ENCODE measurements at places on chromosomes 3 and 15. TPM values are rescaled to one million over a fixed set of nuclear protein-coding genes. Genes with fewer than 3 reads are reported as not detected.
A peak's percentile ranks its signal among the peaks of the same experiment; 100 is the strongest.

GRCh38 chr3:55426486-55426885 is 60.6 kb downstream of the WNT5A start:
- no peak for DNase-seq

GRCh38 chr15:67109141-67110034 is 44.0 kb downstream of the SMAD3 start:
- peak; percentile 90 for DNase-seq

DNA sequence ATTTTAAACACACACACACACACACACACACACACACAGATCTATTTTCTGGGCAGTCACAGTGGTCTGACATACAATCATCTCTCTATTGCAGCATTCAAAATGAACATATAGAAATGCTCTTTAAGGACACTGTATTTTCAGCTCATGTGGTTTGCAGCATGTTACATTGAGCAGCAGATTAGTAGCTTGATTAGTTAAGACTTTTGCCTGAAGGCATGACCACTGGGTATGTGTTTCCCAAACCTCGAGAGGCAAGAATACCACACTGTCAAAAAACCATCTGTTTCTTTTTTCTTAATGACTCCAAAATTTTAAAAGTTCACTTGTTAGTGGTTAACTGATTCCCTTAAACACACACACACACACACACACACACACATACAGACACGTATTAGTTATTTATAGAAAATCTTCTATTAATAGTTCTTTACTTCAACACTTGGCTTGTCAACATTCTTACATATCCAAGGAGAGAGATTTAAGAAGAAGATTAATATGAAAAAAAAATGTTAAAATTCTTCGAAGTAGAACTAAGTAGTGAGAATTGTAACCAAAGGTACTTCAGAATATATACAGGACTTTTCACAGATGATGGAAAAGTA is 518.2 kb downstream of the CADM2 start:
- no peak for DNase-seq

Gene NR2E3
- total RNA-seq: 1.0 TPM

Gene CEP63
- total RNA-seq: 26.5 TPM

DNA sequence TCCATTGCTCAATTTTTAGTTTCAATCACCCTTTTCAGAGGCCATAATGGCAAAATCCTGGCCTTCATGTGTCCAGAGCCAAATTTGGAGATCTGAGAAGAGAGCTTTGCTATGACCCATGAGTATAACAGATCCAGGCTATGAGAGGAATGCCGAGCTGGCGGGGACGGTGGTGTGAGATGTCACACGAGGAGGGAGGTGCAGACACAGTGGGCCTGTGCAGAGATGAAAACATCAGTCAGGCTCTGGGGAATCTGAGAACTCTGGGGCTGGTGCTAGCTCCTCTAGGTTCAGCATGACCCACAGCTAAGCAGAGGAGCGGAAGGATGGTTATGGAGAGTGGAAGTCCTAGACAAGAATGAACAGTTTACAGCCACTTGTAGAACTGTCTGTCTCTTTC is 398.3 kb upstream of the ATP10A start:
- no peak for DNase-seq

Gene USP4
- total RNA-seq: 28.3 TPM

DNA sequence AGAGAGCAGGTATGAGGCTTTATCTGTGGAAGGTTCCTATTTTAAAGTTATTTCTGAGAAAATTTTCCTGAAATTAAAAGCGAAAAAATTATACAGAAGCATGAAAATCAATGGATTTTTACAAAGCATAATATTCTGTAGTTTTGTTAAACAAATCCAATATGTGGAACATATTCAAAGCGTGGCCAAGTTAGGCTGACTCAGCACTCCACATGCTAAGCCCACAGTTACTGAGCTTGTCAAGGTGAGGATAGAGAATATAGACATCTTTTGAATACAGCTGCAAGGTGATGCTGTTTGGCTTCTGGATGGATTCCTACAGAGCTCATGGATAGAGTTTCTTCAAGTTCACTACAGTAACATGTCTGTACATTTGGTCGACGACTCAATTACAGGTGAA is 302.5 kb downstream of the C3orf38 start:
- DNase-seq: no peak

GRCh38 chr3:23864931-23865330 is 51.9 kb downstream of the NKIRAS1 start:
- no peak for DNase-seq

GRCh38 chr15:99409097-99409473 is 156.7 kb upstream of the MEF2A start:
- DNase-seq: peak; percentile 27

GRCh38 chr15:45249125-45249780 is 2.8 kb upstream of the SLC28A2 start:
- DNase-seq: no peak

DNA sequence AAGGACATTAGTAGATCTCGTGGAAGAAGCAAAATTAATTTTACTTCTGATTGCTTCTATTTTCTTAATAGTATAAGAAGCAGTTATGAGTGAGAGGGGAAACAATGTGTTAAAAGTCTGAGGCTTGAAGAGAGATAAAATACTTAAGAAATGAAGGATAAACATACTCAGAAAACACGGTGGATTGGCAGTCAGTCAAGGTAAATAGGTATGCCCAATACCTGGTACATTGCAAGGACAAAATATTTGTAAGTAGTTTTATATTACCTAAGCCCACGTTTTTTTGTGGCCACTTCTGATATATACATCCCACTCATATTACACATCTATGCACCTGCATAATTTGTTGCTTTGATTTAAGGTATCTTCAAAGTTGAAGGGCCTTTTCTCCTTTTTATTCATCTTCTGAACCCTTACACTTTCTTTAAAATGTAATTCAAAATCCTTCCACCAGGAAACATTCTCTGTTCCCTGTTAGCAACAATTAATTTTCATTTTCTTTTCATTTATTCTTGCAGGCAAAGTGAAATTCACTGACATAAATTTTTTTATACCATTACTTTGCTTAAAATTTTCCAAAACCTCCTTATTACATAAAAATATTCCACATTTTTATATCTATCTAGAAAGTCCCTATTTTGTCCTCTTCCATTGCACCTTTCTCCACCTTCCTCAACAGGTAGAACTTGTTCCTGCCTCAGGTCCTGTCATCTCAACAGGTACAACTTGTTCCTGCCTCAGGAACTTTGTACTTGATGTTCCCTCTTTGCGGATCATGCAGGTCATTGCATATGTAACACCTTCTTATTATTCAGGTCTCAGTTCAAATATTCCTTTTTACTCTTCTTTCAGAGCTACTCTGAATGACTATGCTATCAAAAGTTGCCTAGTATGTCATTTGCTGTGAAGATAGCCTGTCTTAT is 755.7 kb upstream of the ALCAM start:
- no peak for DNase-seq

- no peak for DNase-seq
Measured at GRCh38 chr3:100042166-100042981, 71.9 kb downstream of the FILIP1L start.

DNA sequence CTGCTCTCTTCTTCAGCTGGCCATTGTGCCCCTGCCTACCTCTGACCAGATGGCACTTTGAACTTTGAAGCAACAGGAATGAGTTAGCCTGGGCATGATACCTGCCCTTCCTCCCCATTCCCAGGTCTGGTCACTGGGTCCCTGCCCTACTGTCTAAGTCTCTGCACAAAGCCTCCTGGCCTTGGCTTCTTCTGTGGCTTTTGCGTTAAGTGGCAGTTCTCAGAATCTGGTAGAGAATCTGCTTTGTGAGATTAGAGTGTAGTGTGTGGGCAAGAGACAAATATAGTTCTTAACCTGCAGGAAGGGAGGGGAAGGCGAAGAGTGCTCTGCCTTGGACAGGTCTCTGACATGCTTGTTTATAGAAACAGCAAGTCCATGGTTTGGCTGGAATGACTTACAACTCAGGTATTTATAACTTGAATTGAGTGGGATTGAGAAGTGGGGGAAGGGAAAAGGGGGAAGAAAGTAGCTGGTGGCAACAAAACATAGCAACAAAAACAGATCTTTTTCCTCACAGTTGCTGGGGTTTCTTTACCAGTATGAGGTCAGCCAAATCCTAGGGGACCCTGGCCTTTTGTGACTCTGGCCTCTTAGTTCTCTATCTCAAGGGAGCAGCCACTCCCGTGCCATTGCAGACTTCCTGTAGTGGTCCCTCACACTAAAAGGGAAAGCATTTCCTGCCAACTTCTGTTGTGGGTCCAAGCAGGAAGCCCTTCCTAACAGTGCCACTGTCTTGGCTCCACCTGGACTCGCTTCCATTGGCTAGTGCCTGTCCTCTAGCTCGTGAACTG is 16.7 kb downstream of the MAPKBP1 start:
- DNase-seq: no peak

GRCh38 chr15:63880744-63881143 is 47.0 kb upstream of the HERC1 start:
- no peak for DNase-seq

Gene FYCO1
- total RNA-seq: 38.2 TPM

Gene DAZL
- total RNA-seq: not detected

DNA sequence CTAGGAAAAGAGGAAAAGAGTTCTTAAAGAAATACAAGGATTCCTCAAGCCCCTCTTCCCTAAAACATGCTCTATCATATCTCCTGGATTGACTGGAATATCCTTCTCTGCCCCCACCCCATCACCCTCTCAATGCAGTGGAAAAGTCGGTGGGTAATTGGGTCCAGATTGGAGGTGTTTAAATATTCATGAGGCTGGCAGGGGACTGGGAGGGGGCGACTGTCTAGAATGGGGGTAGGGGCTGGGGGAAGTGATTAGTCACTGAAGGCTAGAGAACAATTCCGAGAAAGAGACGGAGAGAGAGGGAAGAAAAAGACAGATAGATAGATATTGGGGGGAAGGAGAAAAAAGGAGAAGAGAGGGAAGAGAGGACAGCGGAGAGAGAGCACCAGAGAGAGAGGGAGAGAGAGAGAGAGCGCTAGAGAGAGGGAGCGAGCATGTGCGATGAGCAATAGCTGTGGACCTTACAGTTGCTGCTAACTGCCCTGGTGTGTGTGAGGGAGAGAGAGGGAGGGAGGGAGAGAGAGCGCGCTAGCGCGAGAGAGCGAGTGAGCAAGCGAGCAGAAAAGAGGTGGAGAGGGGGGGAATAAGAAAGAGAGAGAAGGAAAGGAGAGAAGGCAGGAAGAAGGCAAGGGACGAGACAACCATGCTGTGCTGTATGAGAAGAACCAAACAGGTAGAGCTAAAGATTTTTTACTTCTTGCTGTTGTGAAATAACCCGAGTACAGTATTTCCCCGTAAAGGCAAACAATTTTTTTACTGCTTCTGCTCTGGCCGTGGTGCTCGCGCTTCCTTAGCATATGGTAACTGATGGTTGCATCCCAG is at the start of gene GAP43:
Gene GAP43, plus strand, starts transcription at position 467 of the 825 bp plus-strand sequence. Its CDS starts 180 bp downstream, at position 647.
- DNase-seq: peak; percentile 25

- no peak for DNase-seq
Measured at GRCh38 chr3:141853629-141854168, 22.7 kb upstream of the ATP1B3 start.

- no peak for DNase-seq
Measured at GRCh38 chr15:100759698-100760356, 119.8 kb upstream of the ALDH1A3 start.

DNA sequence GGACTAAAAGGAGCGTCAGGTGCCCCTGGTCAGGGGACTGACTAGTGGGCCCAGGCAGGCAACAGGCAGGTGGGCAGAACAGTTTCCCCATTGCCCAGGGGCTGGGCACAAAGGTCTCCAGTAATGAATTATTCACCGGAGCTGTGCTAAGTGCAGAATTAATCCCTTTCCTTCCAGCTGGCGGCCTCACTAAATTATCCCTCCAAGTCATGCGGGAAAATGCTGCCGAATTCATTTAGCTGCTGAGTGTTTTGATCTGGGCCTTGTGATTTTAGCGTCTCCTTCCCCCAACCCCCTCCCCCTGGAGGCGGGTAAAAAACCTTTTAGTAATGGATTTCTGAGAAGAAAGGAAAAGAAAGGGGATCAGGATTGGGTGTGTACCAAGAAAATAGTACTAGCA is 47.2 kb downstream of the CCDC33 start:
- DNase-seq: no peak

GRCh38 chr3:109900783-109901182 is 563.4 kb upstream of the DPPA4 start:
- DNase-seq: no peak

Measured in thyroid gland (tissue), 4 donors.